Occipital lobe (tissue), 3 donors: ENCODE measurements at places on chromosomes 6 and 20. TPM values are rescaled to one million over a fixed set of nuclear protein-coding genes. Genes with fewer than 3 reads are reported as not detected.

The DYNLT2 gene
- total RNA-seq: 2.8 TPM

The BPI gene
- total RNA-seq: not detected

The CNR1 gene
- total RNA-seq: 327 TPM

The CD164 gene
- 67.1 TPM for total RNA-seq

The NOL4L gene
- total RNA-seq: 12.2 TPM

The REPS1 gene
- 146 TPM for total RNA-seq

The OR2B6 gene
- not detected for total RNA-seq

The SLC35D3 gene
- not detected for total RNA-seq
